ENCODE measurements at places on chromosomes 7 and 10.

- no peak for DNase-seq
These were observed 43.9 kb upstream of the OPALIN start for GRCh38 chr10:96402417-96403305.

DNA sequence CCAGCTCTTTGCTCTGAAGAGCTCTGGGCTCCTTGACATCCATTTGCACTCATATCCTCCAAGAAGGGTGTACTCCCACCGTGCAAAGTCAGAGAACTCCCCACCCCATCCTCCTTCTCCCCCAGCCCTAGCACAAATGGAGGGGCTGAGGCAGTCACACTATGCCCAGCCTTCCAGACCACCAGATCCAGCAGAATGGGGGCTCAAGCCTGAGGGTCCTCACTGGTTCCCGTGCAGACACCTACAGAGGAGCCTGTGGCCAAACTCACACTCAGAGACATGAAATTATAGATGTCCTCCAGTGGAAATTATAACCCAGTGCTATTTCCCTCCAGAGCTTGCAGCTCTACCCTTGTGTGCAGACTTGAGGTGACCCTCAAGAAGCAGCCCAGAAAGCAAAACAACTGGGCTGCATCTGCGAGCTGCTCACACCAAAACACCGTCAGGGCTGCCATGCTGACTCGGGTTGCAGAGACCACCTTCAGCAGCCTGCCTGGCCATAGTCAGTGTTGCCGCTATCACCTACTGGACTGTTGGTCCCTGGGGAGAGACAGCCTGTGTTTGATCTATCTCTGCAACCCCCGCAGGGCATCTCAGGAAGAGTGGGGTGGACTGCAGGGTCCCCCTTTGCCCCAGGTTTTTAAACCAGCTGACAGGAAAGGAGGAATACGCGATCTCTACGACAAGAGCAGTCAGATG lies 7.4 kb downstream of the ZNF488 start:
- no peak for DNase-seq

DNA sequence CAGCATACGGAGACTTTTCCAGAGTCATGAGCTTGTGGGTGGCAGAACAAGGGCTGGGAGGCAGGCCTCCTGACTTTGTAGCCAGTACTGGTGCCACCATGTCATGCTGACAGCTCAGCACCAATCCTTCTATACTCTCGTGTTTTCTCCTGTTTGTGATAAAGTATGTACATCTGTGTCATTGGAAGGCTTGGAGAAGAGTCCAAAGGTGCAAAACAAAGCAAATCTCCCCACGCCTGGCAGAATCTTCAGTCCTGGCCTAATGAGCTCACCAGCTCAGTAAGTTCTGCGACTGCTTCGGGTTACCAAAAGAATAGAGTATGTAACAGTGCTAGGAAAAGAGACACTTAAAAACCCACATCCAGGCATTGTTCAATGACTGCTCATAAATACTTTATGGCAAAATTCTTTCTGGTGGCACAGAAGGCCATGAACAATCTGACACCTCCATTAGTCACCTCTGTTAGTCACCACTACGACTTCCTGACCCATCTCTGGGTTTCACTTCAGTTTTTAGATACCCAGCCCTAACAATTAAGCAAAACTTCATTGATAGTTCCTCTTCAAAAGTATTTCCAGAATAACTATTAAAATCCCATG lies 24.5 kb downstream of the STEAP1 start:
- DNase-seq, result peak; percentile 96

GRCh38 chr7:116630357-116630756 lies 41.6 kb upstream of the MET start:
- DNase-seq, result no peak

GRCh38 chr7:151839451-151839921 lies 37.4 kb downstream of the PRKAG2 start:
- no peak for DNase-seq

GRCh38 chr10:124369986-124370385 lies 48.7 kb downstream of the OAT start:
- DNase-seq, result no peak

DNA sequence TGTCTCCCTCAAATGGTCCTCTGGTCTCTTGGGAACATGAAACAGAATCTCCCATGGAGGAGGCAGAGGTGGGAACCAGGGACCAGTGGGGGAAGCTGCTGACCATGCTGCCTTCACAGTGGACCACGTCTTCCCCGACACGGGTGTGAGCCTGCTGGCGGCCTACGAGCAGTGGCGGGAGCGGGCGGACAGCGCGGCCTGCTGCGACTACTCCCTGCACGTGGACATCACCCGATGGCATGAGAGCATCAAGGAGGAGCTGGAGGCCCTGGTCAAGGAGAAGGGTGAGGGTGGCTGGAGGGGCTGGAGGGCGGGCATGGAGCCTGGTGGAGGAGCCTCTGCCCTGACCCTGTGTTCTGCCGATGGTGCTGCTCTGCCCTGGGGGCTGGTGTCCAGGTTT lies 8.0 kb downstream of the DPYSL4 start:
- no peak for DNase-seq

GRCh38 chr7:30842542-30843451 lies 68.9 kb upstream of the AQP1 start:
- DNase-seq, result no peak

DNA sequence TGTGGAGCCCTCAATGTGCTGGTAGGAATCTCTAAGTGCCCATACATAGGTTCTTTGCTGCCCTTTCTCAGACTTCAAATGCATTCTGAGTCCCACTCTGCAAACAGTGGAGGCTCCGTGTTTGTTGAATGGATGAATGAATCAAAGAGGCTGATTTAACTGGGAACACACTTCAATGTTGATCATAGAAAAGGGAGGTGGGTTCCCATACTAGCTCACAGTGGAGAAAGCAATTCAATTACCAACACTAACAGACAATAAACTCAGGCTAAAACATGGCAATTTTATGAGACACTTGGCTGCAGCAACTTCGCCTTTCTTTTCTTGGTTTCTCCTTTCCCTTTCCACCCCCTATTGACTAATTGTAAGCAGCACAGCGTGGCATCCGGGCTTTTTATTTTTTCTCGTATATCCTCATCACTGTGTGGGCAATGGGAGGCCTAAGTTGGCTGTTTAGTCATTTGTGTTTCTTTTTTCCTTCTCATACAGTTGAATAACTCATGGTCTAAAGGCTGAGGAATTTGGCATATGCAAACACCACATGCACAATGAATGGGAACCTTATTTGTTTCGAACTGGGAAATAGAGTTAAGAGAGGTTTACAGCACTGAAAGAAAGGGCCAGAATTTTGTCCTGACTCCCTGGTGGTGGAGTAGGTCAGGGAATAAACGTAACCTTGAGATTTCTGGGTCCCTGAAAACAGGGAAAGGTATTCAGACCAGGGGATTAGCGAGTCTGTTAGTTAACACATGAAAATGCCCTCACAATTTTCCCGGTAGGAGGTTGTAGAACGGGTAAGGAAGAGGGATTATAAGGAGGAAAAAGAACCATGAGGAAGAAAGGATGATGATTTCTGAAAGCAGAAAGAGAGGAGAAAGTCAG lies 858.5 kb downstream of the KCNMA1 start:
- no peak for DNase-seq

GRCh38 chr7:99000904-99001465 lies 122.7 kb downstream of the TRRAP start:
- no peak for DNase-seq

DNA sequence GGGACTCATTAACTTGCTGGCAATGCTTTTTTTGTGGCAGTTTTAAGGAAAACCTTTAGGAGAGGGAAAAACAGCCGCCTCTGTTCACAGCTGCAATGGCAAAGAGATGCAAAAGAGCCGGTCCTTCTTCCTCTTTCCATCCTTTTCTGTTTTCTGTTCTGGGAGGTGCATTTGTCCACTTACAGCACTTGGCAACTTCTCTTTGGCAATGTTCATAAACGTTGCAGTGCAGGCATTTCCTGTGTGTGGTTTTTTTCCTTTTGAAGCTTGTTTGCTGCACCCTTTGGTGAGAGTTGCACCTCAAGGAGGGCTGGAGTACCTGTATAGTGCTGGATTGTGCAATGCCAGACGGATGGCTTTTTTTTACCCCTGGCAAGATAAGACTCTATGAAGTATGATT lies 53.9 kb upstream of the HABP2 start:
- DNase-seq, result no peak

- DNase-seq, result no peak
These were observed 18.4 kb upstream of the GPR146 start for GRCh38 chr7:1025743-1026581.

GRCh38 chr10:6395606-6396005 lies 184.5 kb downstream of the PRKCQ start:
- DNase-seq, result no peak

GRCh38 chr7:135490783-135491182 lies 19.1 kb downstream of the CNOT4 start:
- DNase-seq, result no peak

DNA sequence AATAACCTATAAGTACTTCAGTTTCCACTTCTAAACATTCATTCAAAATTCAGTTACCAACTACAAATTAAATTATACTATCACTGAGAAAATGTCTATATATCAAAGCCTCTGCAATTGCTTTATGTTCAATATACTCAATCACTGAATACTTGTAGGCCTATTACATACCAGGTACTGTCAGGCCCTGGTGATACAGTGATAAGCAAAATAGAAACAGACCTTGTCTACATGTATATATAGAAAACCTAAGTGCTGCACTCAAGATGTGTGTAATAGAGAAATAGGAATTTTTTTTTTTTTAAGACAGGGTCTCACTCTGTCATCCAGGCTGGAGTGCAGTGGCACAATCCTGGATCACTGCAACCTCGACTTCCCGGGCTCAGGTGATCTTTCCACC lies 53.7 kb upstream of the PHF14 start:
- no peak for DNase-seq

- DNase-seq, result no peak
These were observed 88.8 kb downstream of the OAT start for GRCh38 chr10:124329941-124330340.

DNA sequence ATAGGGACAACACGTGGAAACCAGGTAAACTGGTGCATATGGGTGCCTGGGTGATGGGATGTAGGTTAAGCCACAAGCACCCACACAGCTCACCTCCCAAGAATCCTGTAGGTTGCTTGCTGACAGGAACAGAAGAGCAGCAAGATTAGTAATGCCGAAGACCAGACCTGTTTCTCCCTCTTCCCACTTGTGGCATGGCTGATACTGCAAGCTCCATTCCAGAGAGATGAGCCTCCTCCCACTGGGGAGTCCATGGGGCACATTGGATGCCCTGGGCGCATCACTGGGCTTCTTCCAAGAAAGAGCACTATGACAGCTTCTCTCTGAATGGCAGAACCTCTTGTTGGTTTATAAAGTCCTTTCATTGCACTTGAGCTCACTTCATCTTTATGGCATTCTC lies 44.4 kb upstream of the LOXL4 start:
- DNase-seq, result no peak

GRCh38 chr10:130212746-130213145 lies 76.6 kb downstream of the GLRX3 start:
- DNase-seq, result no peak

DNA sequence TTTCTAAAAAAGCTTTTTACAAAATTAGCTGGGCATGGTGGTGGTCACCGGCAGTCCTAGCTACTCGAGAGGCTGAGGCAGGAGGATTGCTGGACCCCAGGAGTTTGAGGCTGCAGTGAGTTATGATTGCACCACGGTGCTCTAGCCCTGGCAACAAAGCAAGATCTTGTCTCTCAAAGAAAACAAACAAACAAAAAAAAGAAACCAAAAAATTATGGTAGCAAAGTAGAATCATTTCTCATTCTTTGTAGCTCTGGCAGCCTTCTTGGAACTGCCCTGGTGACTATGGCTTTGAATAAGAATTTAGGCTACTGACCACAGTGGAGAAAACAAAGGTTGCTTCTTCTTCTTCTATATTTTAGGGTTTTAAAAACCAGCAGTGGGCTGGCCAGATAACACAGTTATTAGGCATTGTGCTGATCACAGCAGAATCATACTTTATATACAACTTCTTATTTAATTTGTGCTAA lies 41.9 kb upstream of the PRKAR2B start:
- DNase-seq, result no peak

DNA sequence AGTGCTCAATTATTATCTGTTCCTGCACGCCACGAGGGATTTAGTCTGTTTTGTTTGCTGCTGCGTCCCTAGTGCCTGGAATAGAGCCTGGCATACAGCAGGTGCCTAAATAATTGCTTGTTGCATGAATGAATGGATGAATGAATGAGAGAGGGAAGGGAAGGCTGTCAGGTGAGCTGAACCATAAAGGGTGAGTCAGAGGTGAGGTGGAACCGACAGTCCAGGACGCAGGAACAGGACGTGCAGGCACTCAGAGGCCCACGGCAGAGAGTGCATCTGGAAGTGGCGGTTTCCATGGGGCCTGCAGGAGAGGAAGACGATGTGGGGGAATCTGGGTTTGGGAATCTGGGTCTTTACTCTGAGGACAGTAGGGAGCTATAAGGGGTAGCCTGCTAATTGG lies 17.7 kb upstream of the PPIF start:
- DNase-seq, result no peak

GRCh38 chr7:135925210-135925609 lies 51.9 kb downstream of the MTPN start:
- no peak for DNase-seq
